T-helper 9 cell (primary cell): ENCODE measurements at places on chromosomes 3 and 15.

GRCh38 chr15:57118013-57118799, 199.8 kb downstream of the TCF12 start:
- no peak for DNase-seq

- DNase-seq = no peak
Measured at GRCh38 chr3:155354658-155355057, 61.2 kb upstream of the STRIT1 start.

DNA sequence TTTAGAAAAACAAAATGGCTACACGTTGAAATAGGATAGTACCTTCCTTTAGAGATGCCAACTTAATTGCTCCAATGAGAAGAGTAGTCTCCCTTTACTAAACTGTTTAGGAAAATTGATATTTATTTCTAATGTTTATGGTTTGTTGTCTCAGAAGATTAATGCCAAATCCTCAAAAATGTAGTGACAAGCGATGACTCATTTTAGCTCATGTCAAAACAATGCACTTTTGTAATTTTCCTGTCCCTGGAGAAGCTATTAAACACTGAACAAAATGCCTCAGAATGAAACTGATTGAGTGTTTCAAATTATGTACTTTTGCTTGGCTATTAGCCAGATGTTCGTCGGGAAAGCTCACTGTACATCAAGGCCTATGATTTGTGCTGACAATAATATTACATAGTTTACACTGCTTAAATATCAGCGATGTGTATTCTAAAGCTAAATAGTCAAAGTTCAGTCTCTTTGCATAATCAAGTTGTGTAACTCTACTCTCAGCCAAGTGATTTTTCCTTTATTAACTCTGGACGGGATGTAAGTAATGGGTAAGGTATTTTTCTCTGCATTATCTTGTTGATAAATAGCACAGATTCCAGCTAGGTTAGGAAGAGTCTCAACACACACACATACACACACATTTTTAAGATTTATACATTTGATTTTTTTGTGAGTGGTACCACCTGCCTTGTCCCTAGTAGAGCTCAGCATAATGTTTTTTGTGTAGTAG, 83.7 kb downstream of the CMSS1 start:
- DNase-seq = no peak

DNA sequence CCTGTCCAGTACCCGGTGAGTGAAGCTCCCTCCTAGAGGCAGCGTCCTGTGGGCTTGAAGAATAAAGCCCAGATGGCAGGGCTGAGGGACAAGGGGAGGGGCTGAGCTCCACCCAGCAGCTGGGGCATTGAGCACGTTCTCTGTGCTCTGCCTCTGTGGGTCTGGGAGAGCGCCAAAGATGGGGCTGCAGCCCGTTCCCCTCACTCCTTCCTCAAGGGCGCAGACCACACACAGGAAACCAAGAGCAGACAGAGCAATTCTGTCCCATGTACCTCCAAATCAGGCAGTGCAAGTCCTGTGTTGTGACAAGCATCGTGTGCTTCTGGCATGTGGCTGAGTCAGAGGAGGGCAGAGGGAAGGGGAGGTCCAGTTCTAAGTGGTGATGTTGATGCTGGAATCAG, 15.7 kb upstream of the KIF23 start:
- no peak for DNase-seq

- no peak for DNase-seq
Measured at GRCh38 chr3:158086776-158087175, 19.4 kb downstream of the SHOX2 start.

DNA sequence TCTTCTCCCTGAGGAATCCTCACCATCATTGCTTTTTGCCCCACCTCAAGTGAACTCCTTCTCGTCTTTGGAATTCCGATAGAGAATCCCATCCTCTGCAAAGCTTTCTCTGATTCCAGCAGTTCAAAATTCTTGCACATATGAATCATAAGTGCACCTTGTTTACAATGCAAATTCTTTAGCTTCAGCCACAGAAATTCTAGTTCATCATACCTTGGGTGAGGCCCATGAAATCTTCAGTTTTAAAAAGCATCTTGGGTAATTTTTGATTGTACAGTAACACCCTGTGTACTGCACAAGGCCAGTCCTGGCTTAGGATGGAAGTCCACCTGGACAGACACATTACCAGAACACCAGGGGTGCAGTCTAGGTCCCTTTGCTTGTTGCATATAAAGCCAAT, 30.8 kb downstream of the MDFIC2 start:
- no peak for DNase-seq

DNA sequence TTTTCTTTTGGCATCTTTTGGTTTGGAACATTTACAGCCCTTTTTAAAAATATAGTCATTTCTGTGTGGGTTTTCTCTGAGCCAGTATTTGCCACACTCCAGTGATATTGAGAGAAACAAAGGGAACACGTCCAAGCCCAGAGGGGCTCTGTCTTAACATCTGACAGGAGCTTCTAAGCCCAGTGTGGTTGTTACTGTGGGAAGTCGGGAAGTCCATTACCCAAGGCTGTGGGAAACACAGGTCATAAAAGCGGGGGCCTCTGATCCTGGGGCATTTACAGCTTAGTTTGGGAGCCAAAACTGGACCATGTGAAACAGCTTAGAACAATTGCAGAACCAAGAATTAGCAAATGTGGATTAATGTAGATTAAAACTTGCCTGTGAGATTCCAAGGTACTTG, 123.0 kb downstream of the PTPRG start:
- no peak for DNase-seq
